Activated CD8-positive, alpha-beta T cell treated with anti-CD3 and anti-CD28 coated beads, Interleukin-2, amount 10 ng/mL, durations not matched to agents 7 days and 5 days (primary cell): ENCODE measurements at places on chromosomes 1 and 21. TPM values are rescaled to one million over a fixed set of nuclear protein-coding genes. Genes with fewer than 3 reads are reported as not detected.

- no peak for DNase-seq
- peaks cover 10% of the 10 kb centered on the region for H3K4me1 ChIP-seq
- H3K4me3 ChIP-seq = no peak overlapping the region
- no peak overlapping the region for H3K27ac ChIP-seq
Observed at GRCh38 chr1:217133092-217133491, 409.9 kb upstream of the ESRRG start.

ANGPTL1 gene
- total RNA-seq = not detected

GRCh38 chr1:243882276-243882675, 32.2 kb upstream of the AKT3 start:
- H3K27ac ChIP-seq = no peak overlapping the region
- DNase-seq = no peak
- no peaks in the 10 kb centered on the region for H3K4me1 ChIP-seq

GRCh38 chr1:174746024-174746808, 253.5 kb upstream of the CACYBP start:
- no peak overlapping the region for H3K4me3 ChIP-seq
- no peaks in the 10 kb centered on the region for H3K27me3 ChIP-seq
- H3K27ac ChIP-seq = no peak overlapping the region
- H3K36me3 ChIP-seq = no peaks in the 10 kb centered on the region
- DNase-seq = no peak
- no peaks in the 10 kb centered on the region for H3K4me1 ChIP-seq

PIGV gene
- total RNA-seq = 19.9 TPM

DNA sequence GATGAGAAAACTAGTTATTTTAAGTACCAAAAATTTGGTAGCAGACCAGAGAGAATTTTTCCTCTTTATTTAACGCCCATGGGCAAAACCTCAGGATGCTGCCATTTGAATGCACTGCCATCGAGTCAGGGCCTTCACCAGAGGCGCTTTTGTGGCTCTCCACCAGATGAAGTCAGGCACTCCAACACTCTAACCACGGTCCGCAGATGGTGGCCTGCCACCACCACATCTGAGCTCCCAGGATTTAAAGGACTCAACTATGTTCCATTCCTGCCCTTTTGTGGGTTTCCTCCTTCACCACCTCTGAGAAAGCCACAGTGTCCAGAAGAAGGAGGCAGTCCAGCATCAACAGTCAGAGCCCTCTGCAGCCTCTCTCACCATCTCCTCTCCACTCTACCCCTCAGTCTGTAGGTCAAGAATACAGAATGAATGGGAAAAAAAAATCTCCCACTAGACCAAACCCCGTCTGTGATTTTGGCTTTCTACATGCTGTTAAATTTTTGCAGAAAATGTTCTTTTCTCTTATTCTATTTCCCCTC, 647.4 kb downstream of the USP25 start:
- no peak overlapping the region for H3K27ac ChIP-seq
- no peak for DNase-seq
- H3K4me1 ChIP-seq = no peaks in the 10 kb centered on the region

GRCh38 chr21:45957981-45958600, 23.5 kb upstream of the COL6A1 start:
- peaks cover 17% of the 10 kb centered on the region for H3K27me3 ChIP-seq
- DNase-seq = no peak
- H3K4me3 ChIP-seq = no peak overlapping the region
- no peak overlapping the region for H3K27ac ChIP-seq

DNA sequence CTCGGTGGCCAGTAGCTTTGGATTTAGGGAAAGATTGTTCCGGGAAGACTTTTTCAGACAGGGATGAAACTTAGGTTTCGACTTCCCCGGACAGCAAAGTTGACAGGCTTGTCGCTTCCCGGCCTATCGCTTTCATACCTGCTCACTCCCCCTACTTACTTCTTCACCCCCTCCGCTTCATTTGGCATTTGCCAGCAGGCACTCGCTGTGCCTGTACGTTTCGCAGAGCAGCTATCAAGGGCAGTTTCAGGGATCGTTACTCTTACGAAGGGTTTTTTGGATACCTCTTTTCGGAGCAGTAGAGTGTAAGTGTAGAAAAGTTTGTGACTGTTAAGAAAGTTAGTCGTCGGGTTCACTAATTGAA, 393 bp downstream of the BLZF1 start:
- H3K36me3 ChIP-seq = peaks cover 27% of the 10 kb centered on the region
- H3K27me3 ChIP-seq = no peaks in the 10 kb centered on the region
- no peak overlapping the region for H3K4me3 ChIP-seq
- DNase-seq = peak; percentile 55
- peaks cover 38% of the 10 kb centered on the region for H3K4me1 ChIP-seq

GRCh38 chr1:64599242-64599641, 129.3 kb downstream of the CACHD1 start:
- no peaks in the 10 kb centered on the region for H3K4me1 ChIP-seq
- no peak overlapping the region for H3K27ac ChIP-seq
- DNase-seq = no peak
- no peaks in the 10 kb centered on the region for H3K27me3 ChIP-seq
